Effector memory CD4-positive, alpha-beta T cell (primary cell): ENCODE measurements at places on chromosomes 12 and 14.

- no peak for DNase-seq
These were observed 27.7 kb downstream of the PPP1R13B start for GRCh38 chr14:103819503-103820307.

- no peak for DNase-seq
These were observed 44.3 kb downstream of the IFNG start for GRCh38 chr12:68115281-68115680.

DNA sequence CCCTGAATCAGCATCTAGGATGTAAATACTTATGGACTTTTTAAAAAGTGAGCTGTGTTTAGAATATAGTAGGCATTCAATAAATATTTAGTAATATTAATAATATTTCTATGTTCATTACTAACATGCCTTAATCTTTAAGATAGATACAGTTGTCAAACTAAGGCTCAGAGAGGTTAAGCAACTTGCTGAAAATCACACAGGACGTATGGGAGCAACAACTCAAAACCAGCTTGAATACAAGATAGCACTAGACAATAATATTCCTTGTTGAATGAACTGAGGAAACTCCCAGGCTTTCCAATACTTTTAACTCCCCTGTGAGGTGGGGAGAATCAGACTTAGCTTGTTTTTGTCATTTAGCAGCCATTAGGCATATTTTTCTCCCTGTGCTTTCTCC lies 45.3 kb downstream of the LLPH start:
- DNase-seq = no peak

- no peak for DNase-seq
These were observed 44.2 kb downstream of the TTC8 start for GRCh38 chr14:88868558-88869159.

DNA sequence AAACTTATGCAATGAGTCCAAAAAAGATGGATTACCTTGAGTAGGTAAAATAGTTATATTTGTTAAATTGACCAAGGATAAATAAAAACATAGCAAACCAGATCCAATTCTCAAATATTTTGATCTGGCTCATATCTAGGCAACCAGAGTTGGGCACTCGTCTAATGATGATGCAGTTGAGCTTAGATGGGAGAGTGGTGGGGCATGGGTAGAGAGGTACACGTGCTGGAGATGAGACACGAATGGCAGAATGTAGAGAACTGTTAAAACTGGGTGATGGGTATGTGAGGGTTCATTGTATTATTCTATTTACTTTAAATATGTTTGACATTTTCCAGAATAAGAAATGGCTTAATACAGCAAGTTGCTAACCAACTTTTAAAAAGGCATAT lies 7.6 kb upstream of the RNF34 start:
- DNase-seq = no peak

- DNase-seq = no peak
These were observed 158.2 kb upstream of the DIO3 start for GRCh38 chr14:101402936-101403660.

GRCh38 chr14:89641495-89642175 lies 224.6 kb upstream of the FOXN3 start:
- no peak for DNase-seq

DNA sequence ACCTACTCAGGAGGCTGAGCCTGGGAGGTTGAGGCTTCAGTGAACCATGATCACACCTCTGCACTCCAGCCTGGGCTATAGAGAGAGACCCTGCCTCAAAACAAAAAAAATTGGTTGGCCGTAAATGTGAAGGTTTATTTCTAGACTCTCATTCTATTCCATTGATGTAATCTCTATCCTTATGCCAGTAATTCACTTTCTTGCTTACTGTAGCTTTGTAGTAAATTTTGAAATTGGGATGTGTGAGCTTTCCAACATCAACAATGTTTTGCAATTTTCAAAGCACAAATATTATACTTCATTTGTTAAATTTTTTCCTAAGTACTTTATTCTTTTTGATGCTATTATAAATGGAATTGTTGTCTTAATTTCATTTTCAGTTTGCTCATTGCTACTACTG lies 24.6 kb downstream of the LIN52 start:
- DNase-seq = no peak

GRCh38 chr12:130401703-130402102 lies 64.0 kb downstream of the PIWIL1 start:
- DNase-seq = no peak

- no peak for DNase-seq
These were observed 171.4 kb downstream of the PHETA1 start for GRCh38 chr12:111197376-111197944.

GRCh38 chr14:26191671-26192070 lies 406.2 kb downstream of the NOVA1 start:
- no peak for DNase-seq

DNA sequence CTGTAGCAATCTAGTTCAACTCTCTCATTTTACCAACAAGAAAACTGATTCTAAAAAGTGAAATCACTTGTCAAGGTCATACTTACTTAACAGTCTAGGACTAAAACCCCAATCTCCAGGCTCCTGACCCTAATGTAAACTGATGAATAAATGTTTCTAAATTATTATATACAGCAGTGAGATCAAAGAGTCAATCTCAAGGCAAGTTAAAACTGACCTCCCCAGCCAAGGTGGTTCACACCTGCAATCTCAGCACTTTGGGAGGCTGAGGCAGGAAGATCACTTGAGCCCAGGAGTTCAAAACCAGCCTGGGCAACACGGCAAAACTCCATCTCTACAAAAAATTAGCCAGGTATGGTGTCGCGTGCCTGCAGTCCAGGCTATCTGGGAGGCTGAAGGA lies 15.3 kb downstream of the CLIP1 start:
- DNase-seq = no peak

DNA sequence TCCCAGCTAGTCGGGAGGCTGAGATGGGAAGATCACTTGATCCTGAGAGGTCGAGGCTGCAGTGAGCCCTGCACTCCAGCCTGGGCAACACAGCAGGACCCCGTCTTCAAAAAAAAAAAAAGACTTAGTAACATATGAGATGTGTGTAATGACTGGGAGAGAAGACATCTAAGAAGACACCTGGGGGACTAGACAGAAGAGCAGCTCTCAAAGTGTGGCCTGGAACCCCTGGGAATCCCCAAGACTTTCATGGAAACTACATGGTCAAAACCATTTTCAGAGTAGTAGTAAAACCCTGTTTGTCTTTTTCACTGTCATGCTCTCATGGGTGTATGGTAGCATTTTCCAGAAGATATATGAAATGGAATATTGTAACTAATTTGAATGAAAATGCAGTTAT lies 45.3 kb downstream of the R3HDM2 start:
- no peak for DNase-seq

DNA sequence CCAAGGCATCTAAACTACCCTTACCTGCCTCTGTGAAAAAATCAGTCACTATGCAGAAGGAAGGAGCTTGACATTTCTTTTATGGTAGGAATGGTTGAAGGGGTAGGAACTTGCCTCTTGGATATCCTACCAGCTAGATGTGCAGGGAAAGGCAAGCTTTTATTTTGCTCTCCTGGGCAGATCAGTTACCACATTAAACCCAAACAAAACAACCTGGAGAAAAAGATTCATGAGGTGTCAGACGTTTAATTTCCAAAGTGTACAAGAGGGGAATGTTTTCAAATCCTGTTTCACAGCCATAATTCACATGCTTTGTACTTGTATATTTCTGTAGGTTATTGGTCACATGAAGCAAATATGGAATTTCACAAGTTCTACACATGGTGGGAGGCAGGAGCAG lies 67.0 kb upstream of the IFNG-AS1 start:
- DNase-seq = no peak

DNA sequence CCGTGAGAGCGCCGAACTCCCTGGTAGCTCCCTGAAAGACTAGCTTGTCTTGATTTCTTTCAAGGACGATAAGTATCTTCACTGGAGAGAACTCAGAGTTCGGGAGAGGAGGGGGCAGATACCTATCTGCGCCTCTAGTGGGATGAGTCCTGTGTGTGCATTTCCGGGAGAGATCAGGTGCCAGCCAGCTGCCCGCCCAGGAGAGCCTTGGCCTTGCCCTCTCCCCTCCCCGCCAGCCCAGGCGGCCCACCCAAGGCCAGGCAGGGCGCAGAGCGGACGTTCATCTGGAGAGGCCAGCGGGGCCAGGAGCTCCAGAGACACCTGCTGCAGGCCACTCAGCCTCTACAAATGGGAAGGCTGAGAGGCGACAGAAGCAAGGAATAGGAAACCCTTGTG lies 1.0 kb downstream of the CD9 start:
- no peak for DNase-seq

GRCh38 chr14:96130391-96130790 lies 74.2 kb upstream of the BDKRB2 start:
- no peak for DNase-seq

- peak; percentile 24 for DNase-seq
These were observed 55.0 kb downstream of the PHETA1 start for GRCh38 chr12:111313833-111314259.

DNA sequence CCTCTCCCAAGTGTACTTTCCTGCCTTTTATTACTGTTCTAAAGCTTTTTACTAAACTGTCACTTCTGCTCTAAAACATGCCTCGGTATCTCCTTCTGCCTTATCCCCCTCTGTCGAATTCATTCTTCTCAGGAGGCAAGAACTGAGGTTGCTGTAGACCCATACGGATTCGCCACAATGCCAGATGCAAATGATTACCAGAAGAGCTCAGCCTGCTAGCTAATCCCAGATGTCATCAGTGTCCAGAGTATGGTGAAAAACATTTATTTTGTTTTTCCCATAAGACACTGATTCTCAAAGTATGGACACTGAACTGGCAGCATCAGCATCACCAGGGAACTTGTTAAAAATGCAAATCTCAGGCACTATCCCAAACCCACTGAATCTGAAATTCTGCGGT lies 359.3 kb downstream of the TMTC2 start:
- no peak for DNase-seq

GRCh38 chr14:103302966-103303365 lies 31.1 kb upstream of the EIF5 start:
- DNase-seq = no peak

DNA sequence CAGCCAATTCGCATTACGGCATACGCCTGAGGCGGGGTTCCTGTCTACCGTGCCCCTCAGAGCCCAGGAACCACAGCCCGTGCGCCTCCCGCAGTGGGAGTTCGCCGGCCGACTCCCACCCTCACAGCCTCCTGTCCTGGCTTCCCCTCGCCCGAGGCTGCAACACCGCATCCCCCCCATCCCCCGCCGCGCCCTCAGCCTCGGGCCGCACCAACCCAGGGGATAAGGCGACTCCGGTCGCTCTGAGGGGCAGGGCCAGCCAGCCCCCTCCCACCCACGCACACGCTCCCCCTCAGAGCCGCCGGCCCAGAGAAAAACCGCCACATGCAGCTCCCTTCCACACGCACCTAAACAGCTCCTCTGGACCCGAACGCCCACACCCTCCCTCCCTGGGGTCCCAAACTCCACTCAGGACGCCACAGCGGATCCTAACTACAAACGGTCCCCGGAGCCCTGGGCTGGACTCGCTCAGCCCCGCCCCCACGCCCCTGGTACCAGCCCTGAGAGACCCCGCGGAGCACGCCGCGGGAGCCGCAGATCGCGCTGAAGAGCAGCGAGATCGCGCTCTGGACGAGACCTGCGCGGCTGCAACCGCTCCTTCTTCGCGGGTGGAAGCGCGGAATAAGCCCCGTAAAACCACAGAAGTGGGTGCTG lies at the start of gene C14orf39:
C14orf39 (minus strand) TSS at position 466 of the 654 bp plus-strand sequence. CDS start 985 bp downstream, outside the sequence.
- no peak for DNase-seq

DNA sequence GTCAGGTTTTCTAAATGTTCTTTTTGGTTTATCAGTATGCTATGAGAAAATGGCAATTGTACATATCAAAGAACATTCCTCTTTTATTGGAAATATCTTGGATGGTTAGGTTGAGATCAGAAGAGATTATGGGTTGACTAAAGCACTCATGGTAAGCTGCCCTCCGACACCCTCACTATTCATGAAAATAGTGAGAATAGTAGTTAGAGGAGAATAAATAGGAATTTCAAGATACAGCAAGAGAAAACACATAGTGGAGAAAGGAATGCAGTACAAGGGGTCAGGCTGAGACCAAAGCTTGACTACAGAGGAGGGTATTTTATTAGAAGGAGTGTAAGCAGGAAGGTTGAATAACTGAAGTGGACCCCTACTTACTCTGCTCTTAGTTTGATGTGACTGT lies 112.5 kb downstream of the PTPRQ start:
- no peak for DNase-seq

GRCh38 chr12:103691063-103691462 lies 104.0 kb downstream of the STAB2 start:
- no peak for DNase-seq

- no peak for DNase-seq
These were observed 103.9 kb downstream of the ARID2 start for GRCh38 chr12:45833401-45833800.

- DNase-seq = no peak
These were observed 23.8 kb downstream of the KLC1 start for GRCh38 chr14:103652806-103653205.

GRCh38 chr12:44155358-44155757 lies 319.5 kb downstream of the TMEM117 start:
- DNase-seq = no peak

DNA sequence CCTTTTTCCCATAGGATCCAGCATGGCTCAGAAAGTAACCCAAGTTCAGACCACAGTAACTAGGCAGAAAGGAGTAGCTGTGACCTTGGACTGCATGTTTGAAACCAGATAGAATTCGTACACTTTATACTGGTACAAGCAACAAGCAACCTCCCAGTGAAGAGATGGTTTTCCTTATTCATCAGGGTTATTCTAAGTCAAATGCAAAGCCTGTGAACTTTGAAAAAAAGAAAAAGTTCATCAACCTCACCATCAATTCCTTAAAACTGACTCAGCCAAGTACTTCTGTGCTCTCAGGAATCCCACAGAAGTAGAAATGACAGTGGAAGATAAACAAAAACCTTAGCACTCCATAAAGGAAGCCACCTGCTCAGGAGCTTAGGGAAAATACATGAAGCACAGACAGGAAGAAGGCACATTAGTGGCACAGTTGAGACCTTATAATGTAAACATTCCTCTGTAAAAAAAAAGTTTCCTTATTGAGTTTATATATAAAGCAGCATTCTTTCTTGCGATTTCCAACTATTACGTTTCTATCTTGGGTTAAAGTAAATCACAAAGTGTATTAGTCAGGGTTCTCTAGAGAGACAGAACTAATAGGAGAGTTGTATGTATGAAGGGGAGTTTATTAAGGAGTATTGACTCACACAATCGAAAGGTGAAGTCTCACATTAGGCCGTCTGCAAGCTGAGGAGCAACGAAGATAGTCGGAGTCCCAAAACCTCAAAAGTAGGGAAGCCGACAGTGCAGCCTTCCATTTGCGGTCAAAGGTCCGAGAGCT lies 398.4 kb downstream of the DAD1 start:
- no peak for DNase-seq

DNA sequence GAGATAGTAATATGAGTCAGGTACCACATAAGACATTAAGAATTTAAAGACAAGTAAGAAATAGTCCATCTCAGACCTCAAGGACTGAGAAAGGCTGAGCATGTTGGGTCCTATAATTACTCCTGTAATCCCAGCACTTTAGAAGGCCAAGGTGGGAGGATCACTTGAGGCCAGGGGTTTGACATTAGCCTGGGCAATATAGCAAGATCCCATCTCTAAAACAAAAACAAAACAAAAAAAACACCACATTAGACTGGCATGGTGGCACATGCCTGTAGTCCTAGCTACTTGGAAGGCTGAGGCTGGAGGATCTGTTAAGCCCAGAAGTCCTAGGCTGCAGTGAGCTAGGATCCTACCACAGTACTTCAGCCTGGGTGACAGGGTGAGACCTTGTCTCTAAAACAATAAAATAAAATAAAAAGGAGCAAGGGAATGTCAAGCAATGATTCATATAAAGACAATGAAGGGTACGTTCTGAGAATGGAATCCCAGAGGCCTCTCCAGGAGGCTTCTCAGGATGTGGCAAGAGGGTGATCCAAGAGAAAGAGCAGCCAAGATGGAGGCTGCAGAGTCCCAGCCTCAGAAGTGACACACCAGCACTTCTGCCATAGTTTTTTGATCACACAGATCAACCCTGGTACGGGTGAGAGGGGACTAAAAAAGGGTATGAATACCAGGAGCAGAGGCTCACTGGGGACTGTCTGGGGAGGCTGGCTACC lies 206.4 kb downstream of the CRADD start:
- no peak for DNase-seq
